Eye (tissue), 1 donor: ENCODE measurements at places on chromosomes 7 and 10.

DNA sequence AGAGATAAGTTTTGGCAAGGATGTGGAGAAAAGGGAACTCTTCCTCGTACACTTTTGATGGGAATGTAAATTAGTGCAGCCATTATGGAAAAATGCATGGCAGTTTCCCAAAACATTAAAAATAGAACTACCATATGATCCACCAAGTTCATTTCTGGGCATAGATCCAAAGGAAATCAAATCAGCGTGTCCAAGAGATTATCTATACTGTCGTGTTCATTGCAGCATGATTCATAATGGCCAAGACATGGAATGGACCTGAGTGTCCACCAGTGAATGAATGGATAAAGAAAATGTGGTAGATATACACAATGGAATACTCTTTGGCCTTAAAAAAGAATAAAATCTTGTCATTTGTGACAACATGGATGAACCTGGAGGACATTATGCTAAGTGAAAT, 70.3 kb upstream of the RSU1 start:
- DNase-seq = peak; percentile 47

DNA sequence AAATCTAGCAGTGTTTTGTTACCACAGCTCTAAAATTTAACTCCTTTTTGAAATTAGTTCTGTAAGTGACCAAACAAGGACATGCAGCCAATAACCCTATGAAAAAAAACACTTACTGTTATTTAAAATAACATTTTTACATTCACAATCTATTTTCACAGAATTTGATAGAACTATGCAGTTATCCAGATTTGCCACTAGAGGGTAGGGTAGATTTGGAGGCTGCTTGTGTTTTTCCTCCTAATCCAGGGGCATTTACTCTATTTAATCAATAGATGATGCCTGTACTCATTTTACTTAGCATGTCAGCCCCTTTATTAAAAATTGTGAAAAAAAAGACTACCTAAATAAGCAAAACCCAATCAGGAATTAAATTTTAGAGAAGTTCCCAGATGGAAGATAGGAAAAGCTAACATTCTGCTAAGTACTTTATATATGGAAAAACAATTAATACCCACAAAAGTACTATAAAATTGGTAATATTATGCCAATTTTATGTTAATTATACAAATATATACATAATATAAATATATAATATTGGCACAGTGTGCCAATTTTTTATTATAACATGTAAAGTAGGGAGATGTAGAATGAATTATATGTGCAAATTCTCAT, 18.1 kb upstream of the LIPK start:
- peak; percentile 6 for DNase-seq

DNA sequence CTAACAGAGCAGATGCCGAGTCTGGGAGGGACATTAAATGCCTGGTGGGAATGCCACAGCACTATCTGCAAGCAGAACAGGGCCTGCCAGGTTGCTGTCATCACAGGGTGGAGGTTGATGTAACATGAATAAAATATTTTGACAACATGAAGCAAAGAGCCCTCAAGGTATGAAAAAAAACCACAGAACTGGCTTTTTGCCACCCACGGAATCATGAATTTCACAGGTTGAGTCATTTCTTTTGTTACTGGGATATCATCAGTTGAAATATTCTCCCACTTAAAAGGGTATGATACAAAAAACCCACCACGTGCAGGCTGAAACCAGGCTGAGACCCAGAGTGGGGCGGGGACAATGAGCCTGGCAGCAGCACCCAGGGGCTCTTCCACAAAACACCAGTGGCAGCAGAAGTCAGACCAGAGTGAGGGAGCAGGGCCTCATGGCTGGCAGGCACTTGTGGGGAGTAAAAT, 220.1 kb downstream of the TNS3 start:
- peak; percentile 59 for DNase-seq

DNA sequence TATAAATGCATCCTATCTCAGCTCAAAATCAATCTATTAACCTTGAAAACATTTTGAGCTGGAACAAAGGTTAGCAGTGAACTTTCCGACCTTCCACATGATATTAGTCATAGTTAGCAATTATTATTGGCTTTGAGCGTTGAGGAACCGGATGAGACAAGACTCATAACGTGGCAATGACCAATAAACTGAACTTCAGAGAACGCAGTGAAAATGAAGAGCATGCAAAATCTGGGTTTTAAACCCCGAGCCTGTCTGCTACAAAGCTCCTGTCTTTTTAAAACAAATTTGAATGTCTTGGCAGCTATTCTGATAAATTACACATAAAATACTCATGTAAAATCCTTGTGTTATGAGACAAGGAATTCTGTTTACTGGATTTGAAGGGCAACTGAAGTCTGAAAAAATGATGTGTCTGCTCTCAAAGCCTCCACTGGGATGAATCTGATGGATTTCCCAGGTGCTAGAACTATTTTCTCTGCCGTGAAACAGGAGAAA, 74.7 kb upstream of the ITGB1 start:
- no peak for DNase-seq

GRCh38 chr7:10022957-10023356, 950.7 kb upstream of the PHF14 start:
- peak; percentile 22 for DNase-seq

DNA sequence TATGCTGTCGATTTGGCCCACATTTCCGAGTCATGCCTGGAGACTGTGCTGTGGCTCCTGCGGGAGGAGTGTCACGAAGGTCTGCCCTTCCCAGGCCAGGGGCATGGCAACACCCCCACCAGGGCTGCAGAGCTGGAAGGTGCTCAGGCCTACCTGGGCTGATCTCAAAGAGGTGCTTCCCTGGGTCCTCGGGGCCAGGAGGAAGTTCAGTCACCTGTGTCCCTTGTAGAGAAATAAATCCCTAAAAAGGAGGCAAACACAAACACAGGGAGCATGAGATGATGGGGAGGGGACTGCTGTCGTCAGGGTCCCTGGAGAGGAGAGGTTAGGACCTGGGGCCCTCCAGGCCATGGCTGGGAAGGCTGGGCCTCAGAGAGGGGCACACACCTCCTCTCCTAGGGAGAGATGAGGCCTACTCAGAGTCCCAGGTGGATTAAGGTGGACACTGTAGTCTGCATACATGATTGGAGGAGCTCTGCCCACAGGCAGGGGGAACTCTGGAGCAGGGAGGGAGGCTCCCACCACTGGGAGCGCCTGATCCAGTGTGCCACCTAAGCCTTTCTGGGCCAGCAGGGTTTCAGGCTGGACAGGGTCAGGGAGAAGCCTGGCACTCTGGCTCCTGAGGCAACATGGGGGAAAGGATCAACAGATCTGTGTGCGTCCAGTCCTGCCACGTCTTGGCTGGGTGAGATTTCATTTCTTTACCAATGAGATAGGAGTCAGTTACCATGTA, 49.4 kb downstream of the ARHGAP22 start:
- DNase-seq = no peak

- DNase-seq = no peak
Measured at GRCh38 chr10:18583575-18584270, 67.7 kb downstream of the NSUN6 start.

DNA sequence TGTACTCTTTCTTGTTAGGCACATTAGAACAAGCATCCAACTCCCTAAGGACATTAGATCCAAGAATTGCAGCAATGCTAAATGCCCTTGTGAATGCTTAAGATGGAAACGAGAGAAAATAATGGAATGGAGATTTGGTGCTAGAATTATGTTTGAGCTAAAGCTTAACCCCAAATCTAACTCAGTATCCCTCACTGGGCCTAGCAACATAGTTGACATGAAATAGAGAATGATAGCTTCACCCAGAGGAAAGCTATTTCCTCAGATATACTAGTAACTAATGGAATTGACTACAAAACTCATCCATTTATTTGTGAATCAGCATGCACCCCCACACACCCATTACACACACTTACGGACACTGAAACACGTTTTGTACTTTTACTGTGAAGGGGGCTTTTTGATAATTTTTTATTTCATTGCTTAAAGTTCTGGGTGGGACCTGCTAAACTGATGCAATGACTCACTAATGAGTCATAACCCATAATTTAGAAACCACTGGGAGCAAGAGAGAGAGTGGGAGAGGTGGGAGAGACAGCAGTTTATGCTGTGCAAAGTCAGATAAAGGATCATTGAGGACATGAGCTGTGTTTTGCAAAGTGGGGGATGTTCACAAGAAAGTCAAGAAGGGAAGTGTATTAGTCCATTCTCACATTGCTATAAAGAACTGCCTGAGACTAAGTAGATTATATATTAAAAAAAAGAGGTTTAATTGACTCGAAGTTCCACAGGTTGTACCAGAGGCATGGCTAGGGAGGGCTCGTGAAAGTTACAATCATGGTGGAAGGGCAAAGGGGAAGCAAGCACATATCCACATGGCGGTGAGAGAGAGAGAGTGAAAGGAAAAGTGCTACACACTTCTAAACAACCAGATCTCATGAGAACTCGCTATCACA, 382.7 kb downstream of the SFMBT2 start:
- DNase-seq = no peak

- DNase-seq = no peak
Measured at GRCh38 chr10:10849306-10849705, 168.4 kb upstream of the CELF2 start.

GRCh38 chr10:77879710-77880109, 46.8 kb downstream of the DLG5 start:
- DNase-seq = peak; percentile 55

DNA sequence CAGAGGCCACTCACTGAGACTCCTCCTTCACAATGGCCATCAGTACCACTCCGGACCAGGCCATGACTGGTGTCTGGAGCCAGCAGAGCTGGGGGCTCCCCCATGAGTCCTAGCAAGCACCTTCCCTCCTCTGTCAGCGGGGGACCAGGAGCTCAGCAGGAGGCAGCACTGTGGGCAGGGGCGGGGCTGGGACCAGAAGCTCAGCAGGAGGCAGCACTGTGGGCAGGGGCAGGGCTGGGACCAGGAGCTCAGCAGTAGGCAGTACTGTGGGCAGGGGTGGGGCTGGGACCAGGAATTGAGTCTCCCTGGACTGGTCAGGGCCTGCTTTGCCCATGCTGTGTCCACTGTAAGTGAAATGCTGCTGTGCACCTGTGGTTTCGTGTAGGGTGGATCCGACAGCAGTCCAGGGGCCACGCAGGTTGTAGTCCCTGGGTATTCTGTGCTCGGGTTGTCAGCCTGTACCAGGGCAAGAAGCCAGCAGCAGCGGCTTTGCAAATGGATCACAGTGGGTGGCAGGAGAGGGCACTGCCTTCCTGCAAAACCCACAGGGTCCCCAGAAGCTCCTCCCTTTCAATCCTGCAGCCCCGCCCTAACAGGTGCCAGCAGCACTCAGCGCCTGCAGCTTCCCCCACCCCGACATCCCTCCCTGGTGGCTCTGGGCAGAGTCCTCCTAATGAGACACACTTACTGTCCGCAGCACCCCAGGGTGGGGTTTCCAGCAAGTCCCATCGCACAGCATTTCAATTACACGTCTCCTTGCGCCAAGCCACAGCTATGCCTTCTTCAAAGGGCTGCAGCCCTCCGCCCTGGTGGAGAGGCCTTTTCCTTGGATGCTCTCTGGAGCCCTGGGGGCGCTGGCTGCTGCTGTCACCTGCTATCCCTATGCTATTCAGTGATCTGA, 220.5 kb downstream of the TCERG1L start:
- DNase-seq = peak; percentile 39

DNA sequence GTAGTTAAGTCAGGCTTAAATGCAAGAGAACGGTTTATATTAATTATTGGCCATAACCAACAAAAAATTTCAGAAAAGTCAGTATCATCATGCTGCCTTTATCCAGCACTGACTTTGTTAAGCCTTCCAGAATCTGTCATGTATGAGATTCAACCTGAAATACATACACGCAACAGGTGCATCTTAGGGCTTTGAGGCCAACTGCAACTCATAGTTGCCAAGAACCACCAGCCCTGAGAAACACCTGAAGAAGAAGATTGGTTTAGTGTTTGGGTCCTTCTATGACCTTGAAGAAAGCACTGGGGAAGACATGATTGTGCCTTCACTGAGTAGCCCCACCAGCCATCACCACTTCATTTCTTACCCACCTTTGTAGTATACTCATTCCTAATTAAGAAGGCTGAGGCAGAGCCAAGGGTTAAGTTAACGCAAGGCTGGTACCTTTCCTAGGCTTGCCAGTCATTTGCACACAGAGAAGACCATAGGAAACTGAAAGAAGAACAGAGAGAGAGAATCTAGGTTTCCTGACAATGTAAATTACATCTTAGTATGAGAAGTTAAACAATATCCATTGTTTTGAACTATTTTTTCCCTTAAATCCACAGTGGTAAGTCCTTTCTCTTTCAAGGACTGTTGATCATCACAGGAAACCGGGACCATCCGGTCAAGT, 200.1 kb upstream of the PRKCQ start:
- DNase-seq = no peak

DNA sequence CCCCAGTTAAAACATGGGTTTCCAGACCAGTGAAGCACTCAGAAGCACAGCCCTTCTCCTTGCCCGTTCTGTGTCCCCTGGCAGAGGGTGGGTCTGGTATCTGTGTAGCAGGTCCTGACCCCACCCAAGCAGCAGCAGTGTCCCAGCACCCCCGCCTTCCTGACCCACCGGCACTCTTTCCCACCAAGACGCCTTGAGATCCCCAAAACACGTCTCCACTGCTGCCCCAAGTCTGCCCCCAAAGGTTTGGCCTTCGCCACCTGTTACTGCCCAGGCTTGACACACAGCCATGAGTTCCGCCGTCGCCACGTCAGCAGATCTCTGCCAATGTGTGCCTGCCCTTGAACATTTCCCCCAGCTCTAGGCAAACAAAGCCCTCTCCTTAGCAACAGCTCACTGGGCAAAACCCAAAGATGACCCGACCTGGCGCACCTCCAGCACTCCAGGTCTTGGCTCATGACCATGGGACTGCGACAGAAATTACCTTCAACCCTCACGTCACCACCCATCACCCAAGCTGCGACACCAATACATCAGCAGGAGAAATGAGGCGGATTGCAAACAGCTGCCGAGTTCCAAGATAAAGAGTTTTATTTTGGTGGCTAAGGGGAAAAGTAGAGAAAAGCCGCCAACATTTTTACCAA, 75.6 kb downstream of the CTBP2 start:
- DNase-seq = no peak

DNA sequence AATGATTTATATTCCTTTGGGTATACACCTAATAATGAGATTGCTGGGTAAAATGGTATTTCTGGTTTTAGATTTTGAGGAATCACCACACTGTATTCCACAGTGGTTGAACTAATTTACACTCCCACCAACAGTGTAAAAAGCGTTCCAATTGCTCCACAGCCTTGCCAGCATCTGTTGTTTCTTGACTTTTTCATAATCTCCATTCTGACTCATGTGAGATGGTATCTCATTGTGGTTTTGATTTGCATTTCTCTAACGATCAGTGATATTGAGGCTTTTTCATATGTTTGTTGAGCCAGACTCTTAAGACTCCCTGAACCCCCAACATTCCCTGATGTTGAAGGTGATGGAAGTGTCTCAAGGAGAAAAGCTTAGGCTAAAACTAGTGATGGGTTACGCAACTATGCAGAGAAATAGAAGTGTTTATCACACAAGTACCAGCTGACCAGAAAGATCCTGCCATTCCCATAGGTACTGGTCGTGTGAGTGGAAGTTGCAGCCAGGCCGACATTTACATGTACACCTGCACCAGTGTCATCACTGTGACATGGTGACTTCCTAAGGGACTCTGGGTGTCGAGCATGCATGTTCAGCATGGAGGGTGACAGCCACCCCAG, 711.2 kb upstream of the NRP1 start:
- DNase-seq = no peak
